ENCODE measurements at places on chromosomes 4 and X. TPM values are rescaled to one million over a fixed set of nuclear protein-coding genes. Genes with fewer than 3 reads are reported as not detected.

MAGED4B gene
- 1.3 TPM for total RNA-seq

RNF128 gene
- 39.3 TPM for total RNA-seq

GRCh38 chrX:34381241-34381640 is 249.1 kb upstream of the FAM47A start:
- no peak for DNase-seq

GRCh38 chrX:15505101-15505500 is 4.5 kb downstream of the BMX start:
- no peak for DNase-seq

DIPK2B gene
- 0.20 TPM for total RNA-seq
